CMK (cell line): ENCODE measurements at places on chromosomes 3 and 15.

DNA sequence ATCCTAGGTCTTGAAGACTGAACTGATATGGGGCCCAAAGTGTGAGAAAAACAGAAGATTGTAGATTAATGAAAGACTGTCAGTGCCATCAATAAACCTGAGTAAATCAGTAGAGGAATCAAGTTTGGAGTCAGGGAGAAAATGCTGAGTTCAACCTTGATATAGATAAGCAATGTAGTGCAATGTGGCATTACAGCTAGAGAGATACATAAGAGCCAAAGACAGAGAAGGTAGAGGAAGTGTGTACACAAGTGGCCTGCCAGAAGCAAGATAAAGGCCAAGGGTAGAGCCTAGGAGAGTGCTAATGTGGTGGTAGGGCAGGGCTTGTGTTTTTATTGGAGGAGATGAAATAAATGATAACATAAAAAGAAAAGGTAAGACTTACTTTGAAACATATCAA, 26.0 kb upstream of the EID1 start:
- DNase-seq = peak; percentile 40

DNA sequence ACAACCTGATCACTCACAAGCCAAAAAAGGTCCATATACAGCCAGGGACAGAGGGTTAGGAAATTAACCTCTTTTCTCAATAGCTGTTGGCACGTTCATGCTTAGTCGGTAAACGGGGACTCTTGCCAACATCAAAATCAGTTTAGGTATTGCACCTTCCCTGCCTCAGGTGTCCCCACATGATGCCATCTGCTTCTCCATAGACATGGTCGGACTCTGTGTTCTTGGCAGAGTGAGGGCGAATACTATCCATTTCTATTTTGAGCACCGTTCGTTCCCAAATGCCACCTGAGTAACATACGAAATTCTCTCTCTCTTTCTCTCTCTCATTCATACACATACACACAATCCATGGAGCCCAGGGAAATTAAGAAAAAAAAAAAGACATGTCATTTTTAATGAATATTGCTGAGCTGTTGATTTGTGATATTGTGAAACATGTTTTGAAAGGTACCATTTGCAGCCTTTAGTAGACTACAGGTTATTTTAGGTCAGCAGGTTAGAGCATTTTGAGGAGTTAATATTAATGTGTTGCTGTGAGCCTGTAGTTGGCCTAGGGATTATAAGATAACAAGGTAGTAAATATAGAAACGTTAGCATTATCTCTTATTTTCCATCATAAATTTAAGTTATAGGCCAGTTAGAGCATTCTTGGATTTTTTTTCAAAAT, 78.5 kb downstream of the GHSR start:
- no peak for DNase-seq

GRCh38 chr3:104180906-104181305, 1185.8 kb upstream of the ALCAM start:
- DNase-seq = no peak

- no peak for DNase-seq
These were observed 279.0 kb downstream of the LPP start for GRCh38 chr3:188432802-188433520.
